ENCODE measurements at places on chromosomes 7 and 10. TPM values are rescaled to one million over a fixed set of nuclear protein-coding genes. Genes with fewer than 3 reads are reported as not detected.

The CYTH3 gene
- total RNA-seq: 38.2 TPM

The CTTNBP2 gene
- 1.1 TPM for total RNA-seq

The PAX4 gene
- total RNA-seq: not detected

The TAF3 gene
- total RNA-seq: 2.9 TPM

The GPR141 gene
- not detected for total RNA-seq

The AQP1 gene
- 1.6 TPM for total RNA-seq

The TNPO3 gene
- 47.8 TPM for total RNA-seq

The ARMH3 gene
- total RNA-seq: 5.9 TPM

The AKR1D1 gene
- total RNA-seq: not detected

The SLC25A40 gene
- total RNA-seq: 10.4 TPM

The PLXNA4 gene
- total RNA-seq: 2.2 TPM

The ABLIM1 gene
- 10.3 TPM for total RNA-seq

The FAM25C gene
- total RNA-seq: not detected

The HGF gene
- total RNA-seq: 345 TPM

The PNLIPRP3 gene
- 0.37 TPM for total RNA-seq

The TAC1 gene
- total RNA-seq: not detected

The AP1S1 gene
- total RNA-seq: 119 TPM

The PDZD8 gene
- 25.4 TPM for total RNA-seq

The ARPC1B gene
- 311 TPM for total RNA-seq

The TUBAL3 gene
- not detected for total RNA-seq

The KLF14 gene
- total RNA-seq: 0.37 TPM

The MACROH2A2 gene
- 4.3 TPM for total RNA-seq

The ZNF786 gene
- total RNA-seq: 7.4 TPM
